Lung microvascular endothelial cell (primary cell): ENCODE measurements at places on chromosomes 5 and 9.

GRCh38 chr5:56506211-56506965 is 273.3 kb upstream of the ANKRD55 start:
- no peak for DNase-seq

DNA sequence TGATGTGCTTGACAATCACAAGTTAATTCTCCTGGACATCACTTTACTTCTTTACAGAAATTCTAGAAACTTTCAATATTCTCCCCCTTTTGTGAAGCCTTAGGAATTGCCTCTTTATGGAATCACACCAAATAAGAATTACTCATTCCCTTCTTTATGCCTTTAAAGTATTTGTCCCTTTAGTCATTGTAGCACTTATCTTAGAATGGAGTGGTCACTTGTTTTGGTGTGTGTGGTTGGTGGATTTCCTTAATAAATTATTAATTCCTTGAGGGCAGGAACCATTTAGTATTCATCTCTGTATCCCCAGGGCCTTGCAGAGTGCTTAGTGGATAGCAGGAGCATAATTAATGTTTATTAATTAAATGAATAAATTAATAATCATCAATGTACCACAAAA is 307.0 kb downstream of the ARRDC3 start:
- DNase-seq = no peak

DNA sequence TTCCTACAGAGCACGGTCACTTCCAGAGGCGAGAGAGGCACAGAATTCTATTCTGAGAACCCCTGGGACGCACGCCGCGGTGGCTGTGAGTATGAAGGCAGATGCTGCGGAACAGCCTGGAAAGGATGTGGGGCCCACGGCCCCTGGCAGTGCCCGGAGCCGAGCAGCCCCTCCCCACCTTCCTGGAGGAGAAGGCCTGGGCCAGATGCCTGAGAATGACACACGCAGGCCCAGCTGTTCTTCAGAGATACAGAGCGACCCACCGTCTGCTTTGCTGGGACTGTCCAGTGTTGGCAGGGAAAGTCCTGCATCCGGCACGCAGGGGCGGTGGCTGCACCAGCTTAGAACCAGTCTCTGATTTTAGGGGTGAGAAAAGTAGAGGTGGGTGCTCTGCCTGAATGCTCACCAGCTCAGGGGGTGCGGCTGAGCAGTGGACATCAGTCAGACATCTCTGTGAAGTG is 116.7 kb upstream of the LPCAT1 start:
- no peak for DNase-seq

DNA sequence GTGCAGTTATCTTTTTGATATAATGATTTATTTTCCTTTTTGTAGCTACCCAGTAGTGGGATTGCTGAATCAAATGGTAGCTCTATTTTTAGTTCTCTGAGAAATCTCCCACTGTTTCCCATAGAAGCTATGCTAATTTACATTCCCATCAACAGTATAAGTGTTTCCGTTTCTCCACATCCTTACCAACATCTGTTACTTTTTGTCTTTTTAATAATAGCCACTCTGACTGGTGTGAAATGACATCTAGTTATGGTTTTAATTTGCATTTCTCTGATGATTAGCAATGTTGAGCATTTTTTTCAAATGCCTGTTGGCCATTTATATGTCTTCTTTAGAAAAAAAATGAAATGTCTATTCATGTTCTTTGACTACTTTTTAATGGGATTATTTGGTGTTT is 94.7 kb downstream of the SERINC5 start:
- no peak for DNase-seq

- no peak for DNase-seq
These were observed 147.5 kb downstream of the PAM start for GRCh38 chr5:102902647-102903046.

GRCh38 chr5:68292316-68292715 is 76.8 kb downstream of the PIK3R1 start:
- DNase-seq = no peak

GRCh38 chr9:82882748-82883147 is 180.2 kb downstream of the RASEF start:
- peak; percentile 58 for DNase-seq

DNA sequence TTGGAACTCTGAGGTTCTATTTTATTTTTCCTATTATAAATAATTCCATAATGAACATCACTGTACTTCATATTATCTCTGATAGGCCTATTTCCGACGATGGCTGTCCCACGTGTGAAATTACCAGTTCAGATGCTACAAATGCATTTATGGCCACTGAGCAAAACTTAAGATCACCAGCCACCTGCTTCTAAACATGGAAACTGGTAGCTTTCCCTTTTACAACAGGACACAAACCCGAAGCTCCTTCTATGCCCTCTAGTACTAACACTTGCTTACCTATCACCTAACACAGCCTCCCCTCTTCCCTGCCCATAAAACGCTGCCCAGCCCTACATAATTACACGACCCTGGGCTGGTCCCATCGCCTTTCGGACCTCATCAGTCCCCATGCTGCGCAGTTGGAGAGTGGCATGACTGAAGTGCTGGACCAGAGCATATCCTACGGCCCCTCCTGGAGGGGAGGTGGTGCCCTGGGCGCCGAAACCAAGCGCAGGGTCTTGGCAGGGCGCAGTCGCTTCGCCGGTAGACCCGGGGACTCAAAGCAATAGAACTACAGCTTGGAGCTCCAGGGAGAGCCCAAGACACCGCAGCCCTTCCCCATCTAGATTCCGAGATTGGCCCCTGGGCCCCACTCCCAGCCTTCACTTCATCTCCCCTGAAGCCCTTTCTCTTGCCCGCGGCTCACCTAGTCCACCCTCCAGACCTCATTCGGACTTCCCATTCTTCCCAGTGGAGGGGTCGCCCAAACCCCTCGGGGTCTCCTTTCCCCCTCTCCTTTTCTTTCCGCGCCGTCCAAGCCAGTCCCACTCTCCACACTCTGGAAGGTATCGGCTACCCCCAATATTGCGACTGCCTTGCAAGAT is 1.0 kb upstream of the SAP30L start:
- peak; percentile 28 for DNase-seq

GRCh38 chr5:133995341-133995740 is 9.4 kb downstream of the VDAC1 start:
- DNase-seq = no peak

DNA sequence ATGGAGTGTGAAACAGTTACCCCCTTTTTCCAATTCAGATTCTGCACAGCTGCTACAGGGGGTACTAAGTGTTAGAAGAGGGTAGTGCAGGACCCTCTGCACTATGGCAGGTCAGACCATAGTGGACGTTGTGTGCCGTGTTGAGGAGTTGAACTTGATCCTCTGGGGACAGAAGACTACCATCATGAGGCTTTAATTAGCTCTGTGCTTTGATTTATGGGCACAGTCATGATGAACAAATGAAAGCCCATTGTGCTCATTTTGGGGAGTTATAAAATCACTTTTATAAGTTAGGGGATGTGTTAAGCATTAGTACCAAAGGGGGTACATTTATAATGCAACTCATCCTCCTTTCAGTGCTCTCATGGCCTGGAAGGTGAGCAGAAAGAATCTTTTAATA is 62.7 kb downstream of the ZSWIM6 start:
- no peak for DNase-seq

GRCh38 chr9:120742951-120743416 is 28.7 kb upstream of the MEGF9 start:
- peak; percentile 63 for DNase-seq

GRCh38 chr5:117411701-117412100 is 837.1 kb upstream of the SEMA6A start:
- DNase-seq = no peak

GRCh38 chr9:98191671-98192502 is 550 bp downstream of the CORO2A start:
- DNase-seq = no peak

GRCh38 chr5:17928581-17928981 is 294.3 kb downstream of the TAF11L14 start:
- DNase-seq = no peak

- DNase-seq = no peak
These were observed 7.2 kb upstream of the IRX2 start for GRCh38 chr5:2758632-2759031.

DNA sequence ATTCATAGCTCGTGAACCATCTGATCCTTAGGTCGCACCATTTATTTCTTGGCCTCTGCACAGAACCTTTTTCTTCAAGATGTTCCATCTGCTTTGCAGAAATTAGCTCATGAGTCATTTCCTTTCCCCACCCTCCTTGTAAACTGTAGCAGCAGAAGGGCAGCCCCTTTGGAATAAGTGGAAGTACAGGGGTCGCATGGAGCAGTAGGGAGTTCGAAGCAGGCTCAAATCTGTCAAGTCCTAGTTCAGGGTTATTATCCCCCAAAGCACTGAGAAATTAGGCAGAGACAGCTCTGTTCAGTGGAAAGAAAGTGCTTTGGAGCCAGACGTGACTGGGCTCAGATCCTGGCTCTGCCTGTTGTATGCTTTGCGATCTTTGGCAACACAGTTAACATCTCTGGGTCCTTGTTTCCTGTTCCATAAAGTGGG is 84.2 kb downstream of the SGCD start:
- no peak for DNase-seq

DNA sequence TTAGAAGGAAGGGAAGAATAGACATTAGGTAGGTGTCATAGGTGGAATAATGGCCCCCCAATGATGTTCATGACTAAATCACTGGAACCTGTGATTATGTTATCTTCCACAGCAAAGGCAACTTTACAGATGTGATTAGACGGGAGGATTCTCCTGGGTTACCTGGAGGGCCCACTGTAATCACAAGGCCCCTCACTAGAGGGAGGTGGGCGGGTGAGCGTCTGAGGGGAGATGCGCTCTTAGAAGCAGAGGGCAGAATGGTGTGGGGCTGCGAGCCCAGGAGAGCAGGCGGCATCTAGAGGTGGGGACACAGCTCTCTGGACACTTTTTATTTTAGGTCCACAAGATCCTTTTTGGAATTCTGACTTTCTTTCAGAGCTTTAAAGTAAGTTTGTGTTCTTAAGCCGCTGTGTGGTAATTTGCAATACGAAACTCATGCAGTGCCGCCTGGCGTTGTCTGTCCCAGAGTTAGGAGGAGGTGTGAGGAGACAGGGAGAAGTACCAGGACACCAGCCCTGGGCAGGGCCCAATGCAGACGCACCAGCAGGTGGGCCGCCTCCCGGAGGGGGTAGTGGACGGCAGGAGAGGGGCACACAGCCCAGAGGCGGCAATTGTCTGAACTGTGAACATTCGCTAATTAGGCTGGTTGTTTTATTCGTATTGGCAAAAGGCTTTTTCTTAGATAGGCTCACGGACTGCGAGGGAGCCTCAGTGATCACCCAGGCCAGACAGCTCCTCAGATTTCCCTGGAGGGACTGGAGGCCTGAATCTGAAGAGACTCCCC is 51.1 kb upstream of the FANCC start:
- no peak for DNase-seq

- no peak for DNase-seq
These were observed 1068.5 kb upstream of the CDH10 start for GRCh38 chr5:25713259-25713658.

DNA sequence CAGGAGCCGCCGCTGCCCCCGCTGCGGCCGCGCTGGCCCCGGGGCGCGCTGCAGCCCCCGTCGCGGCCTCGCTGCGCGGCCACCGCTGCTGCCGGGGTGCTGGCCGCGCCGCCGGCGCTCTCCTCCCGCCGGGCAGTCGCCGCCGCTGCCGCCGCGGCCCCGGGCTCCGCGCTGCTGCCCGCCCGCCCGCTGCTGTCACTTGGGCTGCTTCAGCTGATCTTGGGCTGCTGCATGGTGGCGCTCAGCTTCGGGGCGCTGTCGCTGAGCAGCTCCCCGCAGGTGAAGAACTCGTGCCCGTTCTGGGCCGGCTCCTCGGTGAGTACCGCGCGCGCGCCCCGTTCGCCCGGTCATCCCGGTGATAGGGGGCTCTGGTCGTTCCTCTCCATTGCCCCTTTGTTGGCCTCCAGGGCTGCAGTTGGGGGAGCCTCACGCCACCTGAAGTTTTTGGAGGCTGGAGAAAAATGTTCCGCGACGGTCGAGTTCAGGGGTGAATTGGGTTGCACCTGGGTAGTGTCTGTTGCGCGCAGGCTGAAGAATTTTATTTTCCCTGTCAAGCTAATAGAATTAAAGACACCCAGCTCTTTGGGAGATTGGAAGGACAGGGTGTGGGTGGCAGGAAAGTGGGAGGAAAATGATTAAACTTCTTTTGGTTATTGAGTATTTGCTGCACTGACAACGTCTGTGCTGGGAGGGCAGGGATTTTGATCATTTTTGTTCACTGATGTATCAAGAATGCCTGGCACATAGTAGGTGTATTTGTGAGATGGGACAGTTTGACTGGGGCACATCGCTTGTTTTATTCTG is 596 bp downstream of the ENTREP1 start:
- DNase-seq = peak; percentile 20

- no peak for DNase-seq
These were observed 7.7 kb upstream of the XPA start for GRCh38 chr9:97704851-97705250.

DNA sequence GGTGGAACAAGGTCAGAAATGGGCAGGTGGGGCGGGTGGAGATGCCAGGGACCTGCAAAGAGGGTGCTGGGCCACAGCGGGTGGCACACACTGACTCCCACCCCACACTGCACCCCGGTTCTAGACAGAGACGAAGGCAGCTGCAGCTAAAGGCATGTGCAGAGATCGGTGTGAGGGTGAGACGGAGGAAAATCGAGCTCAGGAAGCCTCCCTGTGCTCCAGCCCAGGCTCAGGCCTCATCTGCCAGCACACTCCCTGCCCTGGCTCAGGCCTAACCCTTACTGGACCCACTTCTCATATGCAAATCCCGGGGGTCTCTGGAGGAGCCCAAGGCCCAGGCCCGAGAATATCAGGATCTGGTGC is 130.8 kb upstream of the PPP1R26 start:
- no peak for DNase-seq

DNA sequence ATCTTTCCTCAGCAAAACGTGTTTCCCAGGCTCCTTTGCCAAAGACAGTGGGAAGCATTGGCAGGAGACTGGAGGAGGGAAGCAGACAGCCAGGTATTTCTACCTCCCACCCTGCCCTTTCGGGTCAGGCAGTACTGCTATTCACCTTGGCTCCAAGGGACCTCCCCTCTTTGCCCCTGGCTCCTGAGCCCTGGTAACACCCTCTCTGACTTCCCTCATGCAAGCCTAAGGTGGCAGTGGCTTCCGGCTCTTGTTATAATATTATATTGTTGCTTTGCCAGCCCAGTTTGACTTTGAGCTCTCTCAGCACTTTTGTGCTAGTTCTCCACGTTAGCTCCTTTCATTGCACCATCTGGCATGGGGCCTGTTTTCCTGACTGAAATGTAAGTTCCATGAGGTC is 81.6 kb upstream of the IFNK start:
- DNase-seq = no peak

- no peak for DNase-seq
These were observed 9.5 kb downstream of the MVB12B start for GRCh38 chr9:126335837-126336735.
